NCI-H774 (cell line): ENCODE measurements at places on chromosomes 13 and 19.

DNA sequence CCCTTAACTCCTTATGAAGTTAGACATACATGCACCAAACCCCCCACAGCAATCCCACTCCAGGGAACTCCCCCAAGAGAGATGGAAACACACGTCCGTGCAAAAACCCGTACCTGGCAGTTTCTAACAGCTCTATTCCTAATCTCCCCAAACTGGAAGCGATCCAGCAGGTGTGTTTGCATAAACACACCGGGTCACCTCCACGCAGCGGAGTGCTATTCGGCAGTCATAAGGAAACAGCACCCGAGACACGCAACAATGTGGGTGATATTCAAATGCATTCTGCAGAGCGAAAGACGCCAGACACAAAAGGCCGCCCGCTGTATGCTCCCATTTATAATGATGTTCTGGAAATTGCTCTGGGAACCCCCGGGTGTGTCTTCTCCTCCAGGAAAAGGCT is 6.8 kb upstream of the ZNRF4 start:
- DNase-seq: no peak

GRCh38 chr13:38537051-38537450 is 149.8 kb upstream of the FREM2 start:
- DNase-seq: no peak

GRCh38 chr13:40613914-40614313 is 52.5 kb downstream of the FOXO1 start:
- no peak for DNase-seq

GRCh38 chr13:110444226-110444653 is 117.3 kb downstream of the RAB20 start:
- no peak for DNase-seq

DNA sequence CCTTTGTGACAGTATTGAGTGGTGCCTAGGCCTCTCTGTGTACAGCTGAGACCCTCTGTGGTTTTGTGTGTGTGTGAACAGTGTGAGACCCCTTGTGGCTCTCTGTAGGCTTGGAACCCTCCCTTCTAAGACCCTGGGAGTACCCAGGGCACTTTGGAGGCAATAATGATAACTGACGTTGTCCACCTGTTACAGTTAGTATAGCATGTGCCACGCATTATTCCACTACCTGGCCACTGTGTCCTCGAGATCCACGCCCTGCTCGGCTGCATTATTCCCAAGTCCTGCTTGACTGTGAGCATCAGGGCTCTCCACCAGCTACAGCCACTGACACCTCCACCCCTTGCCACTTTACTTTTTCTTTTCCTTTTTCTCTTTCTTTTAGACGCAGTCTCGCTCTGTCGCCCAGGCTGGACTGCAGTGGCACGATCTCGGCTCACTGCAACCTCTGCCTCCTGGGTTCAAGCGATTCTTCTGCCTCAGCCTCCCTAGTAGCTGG is 2.0 kb downstream of the GRAMD1A start:
- DNase-seq: no peak

- DNase-seq: no peak
These were observed 3.7 kb upstream of the FCER2 start for GRCh38 chr19:7705387-7706187.

GRCh38 chr13:28346154-28346553 is 148.8 kb downstream of the FLT1 start:
- no peak for DNase-seq

GRCh38 chr13:110630566-110631119 is 15.3 kb downstream of the NAXD start:
- DNase-seq: no peak

DNA sequence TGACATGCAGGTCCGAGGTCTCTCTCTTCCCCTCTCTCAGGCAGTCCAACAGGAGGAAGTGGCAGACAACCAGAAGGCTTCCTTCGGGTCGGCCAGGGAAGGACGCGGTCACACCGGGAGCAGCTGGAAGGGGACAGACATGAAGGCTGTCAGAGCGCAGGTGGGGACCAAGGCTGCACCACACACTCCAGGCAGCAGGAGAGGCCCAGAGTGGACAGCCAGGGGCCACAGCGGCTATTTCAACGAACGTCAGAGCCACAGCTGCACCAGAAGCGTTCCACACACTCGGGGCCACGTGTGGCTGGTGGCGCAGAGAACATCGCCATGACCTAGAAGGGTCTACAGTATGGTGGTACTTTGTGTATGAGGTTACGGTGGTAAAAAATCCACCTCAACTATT is 16.0 kb upstream of the SLC39A3 start:
- DNase-seq: no peak

DNA sequence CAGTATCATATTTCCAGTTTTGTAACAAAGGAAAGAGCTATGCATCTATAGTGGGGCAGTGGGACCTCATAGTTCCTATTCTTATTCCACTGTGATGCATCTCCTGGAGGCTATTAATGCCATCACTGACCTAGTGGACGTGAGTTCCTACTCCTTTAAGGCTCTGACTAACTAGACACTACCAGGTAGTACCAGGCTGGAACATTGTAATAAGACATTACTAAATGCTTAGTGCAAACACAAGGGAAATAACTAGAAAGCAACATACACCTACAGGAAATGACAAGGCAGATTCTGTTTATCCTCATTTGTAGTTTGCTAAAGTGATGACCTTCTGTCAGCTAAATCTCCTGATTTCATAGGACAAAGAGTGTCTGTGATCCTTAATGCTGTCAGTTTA is 192.5 kb downstream of the POSTN start:
- no peak for DNase-seq

GRCh38 chr19:8113017-8113416 is 36.4 kb downstream of the FBN3 start:
- DNase-seq: no peak

DNA sequence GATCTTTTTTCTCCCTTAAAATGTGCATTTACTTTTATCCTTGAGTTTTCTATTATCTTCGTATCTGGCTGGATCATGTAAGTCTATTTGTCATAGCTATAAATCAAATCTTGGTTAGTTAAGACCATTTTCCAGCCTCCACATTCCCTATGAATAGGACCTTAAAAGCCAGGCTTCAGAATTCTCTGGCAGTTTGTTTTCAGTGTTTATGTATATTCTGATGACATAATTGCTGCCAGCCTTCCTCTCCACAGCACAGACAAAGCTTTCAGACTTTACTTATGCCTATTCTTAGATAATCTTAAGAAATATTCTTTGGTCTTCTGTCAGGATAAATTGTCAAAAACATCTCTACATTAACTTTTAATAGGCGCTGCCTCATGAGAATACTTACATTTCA is 870.8 kb upstream of the SPRY2 start:
- no peak for DNase-seq

DNA sequence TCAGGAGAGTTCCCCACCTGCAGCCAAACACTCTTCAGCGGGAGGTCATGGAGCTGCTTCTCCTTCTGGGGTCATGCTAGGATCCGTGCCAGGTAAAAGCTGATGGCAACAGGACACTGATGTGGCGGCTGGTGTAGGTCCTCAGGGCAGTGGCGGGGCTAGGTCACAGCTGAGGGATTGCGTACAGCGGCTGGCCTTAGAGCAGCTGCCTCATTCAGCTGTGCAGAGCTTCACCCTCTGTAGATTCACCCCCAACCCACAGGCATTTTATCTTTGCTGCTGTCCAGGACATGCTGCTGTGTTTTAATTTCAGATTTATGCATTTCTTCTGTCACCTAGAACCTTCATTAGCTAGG is 2.3 kb downstream of the MCF2L start:
- DNase-seq: no peak

- DNase-seq: no peak
These were observed 166.2 kb downstream of the FGF14 start for GRCh38 chr13:102235689-102236088.

GRCh38 chr13:45393941-45394570 is 24.1 kb downstream of the SLC25A30 start:
- no peak for DNase-seq

- no peak for DNase-seq
These were observed 33.0 kb downstream of the USP12 start for GRCh38 chr13:27138457-27139093.

- no peak for DNase-seq
These were observed 51.7 kb upstream of the EEF1AKMT1 start for GRCh38 chr13:20825477-20825875.

- DNase-seq: no peak
These were observed 1.7 kb downstream of the PCDH8 start for GRCh38 chr13:52846567-52847321.

DNA sequence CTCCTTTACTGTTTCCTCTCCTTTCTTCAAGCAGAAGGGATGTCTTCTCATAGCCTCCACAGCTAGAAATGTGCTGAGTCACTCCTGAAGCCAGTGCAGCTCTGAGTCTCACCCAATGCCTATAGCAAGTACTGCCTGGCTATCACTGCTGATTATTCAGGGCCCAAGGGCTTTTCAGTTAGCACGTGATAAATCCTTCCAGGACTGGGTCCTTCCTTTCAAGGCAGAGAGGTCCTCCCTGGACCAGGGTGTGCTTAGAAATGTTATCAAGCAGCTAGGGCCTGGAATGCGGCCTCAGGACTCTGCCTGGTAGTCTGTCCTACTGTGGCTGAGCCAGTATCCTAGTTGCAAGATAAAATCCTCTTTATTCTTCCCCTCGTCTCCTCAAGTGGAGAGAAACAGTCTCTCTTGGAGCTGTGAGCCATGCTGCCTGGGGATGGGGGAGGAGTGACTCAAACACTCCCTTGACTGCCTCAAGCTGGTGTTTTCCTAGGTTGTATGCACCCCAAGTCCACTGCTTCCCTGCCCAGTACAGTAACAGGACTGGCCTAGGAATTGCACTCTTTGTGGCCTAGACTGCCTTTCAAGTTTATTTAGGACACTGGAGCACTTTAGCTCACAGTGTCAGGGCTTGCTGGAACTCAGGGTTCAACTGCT is 198.7 kb upstream of the SERP2 start:
- no peak for DNase-seq

DNA sequence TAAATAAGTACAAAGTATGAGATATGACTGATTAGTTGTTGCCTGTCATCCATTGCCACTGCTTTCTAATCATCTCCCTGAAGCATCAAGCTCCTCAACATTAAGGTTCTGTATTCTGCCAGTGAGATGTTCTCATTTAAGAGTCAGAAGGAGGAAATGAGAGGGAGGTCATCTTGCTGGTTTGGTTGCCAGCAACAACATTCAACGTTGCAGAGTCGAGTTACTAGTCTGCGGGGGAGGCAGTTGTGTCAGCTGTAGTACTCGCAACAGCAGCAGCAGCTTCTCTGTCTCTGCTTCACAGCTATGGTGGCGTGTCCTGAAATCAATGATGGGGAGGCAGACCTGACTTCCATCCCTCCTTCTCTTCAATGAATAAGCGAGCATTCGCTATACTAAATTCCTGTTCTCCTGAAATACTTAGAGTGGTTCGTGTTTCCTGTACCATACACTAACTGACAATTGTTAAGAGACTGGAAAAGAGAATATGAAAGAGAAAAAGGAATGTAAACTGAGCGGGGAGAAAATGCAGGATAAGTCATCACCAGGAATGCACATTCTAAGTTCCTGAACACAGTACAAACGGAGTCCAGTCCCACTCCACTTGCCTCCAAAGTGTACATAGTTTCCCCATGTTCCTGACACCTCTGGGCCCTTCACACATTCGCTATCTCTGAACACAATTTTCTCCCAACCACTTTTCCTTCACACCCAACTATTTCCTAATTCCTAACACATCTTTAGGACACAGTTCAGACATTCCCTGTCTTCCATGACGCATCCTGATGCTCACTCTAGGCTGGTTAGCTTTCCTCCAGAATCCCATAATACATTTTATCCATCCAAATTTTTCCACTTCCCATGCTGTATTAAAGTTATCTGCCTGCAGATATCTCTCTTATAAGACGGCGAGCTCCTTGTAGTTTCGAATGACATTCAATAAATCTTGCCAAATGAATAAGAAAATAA is 263.0 kb downstream of the KLF12 start:
- no peak for DNase-seq

DNA sequence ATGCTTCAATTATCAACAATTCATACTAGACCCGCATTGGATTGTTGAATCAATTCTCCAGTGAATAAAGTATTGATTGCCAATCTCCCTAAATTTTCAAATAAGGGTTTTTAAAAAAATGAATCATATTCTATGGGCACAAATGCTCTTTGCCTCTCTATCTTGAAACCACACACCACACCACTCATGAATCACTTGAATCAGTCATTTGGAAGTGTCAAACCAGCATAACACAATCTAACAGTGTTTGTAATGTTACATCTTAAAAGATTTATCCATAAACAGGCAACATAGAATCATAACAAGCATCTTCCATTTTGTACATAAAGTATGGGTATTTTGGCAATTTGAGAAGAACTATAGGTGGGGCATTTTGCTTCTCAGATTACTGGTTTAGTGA is 219.5 kb upstream of the MIR17HG start:
- DNase-seq: no peak

DNA sequence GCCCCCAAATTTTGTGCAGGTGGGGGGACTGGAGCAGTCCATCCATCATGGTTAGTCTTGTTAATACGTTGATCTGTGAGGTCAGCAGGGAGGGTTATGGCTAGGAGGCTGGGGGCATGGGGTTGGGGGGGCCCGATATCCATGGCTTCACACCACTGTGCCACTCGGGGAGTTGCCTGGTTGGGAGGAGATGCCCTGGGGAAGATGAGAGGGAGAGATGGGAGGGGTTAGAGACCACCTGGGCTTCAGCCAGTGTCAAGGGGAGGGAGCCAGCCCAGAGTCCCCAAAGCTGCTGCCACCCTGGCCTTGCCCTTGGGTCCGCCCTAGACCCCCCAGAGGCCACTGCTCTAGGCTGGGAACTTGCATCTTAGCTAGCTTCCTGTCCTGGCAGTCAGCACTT is 1.8 kb upstream of the DMPK start:
- no peak for DNase-seq

DNA sequence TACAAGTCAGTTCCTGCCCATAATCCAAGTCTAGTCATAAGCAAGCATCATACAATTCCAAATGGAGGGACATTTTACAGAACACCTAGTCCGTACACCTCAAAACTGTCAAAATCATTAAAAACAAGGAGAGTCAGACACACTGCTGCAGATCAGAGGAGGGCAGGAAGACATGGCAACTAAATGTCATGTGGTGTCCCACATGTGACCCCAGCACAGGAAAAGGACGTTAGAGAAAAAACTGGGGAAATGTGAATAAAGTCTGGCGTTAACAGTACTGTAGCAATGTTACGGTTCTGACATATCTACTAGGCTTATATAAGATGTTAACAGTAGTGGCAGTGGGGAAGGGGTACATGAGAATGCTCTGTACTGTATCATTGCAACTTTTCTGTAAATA is 2.3 kb downstream of the ZSCAN5A start:
- no peak for DNase-seq

DNA sequence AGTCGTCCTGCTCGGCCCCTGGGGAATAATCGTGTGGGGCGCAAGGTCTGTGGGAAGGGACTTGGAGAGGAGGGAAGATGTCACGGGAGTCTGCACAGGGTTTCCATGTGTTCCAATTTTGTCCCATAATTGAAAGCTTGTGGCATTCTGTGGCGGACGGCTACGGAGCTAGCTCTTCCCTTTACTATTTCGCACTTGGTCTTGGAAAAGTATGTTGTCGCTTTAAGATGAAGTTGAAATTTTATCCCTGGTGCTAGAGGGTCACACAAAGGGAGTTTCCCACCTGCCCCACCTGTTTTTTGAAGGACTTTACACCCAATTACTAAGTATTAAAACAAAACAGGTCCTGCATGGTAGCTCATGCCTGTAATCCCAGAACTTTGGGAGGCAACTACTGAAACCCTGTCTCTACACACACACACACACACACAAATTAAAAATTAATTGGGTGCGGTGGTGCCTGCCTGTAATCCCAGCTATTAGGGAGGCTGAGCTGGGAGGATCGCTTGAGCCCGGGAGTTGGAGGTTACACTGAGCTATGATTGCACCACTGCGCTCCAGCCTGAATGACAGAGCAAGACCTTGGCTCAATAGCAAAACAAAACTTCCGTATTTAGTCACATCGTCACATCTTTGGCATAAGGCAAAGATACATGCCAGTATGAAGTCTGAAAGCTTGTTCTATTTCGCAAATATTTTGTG is 967 bp upstream of the TPT1 start:
- DNase-seq: no peak
